HuH-7 (cell line): ENCODE measurements at places on chromosomes 3 and 15.

- no peak for DNase-seq
These were observed 32.0 kb upstream of the APEH start for GRCh38 chr3:49641921-49642707.

DNA sequence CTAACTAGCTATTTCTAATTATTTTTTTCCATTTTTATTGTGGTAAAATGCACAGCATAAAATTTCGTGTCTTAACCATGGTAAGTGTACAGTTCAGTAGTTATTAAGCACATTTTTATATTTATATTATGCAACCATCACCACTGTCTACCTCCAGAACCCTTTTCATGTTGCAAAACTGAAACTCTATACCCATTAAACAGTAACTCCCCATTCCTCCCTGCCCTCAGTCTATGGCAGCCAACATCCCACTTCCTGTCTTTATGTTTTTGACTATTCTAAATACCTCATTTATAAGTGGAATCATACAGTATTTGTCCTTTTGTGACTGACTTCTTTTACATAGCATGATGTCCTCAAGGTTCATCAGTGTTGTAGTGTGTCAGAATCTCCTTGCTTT is 25.5 kb downstream of the SLC35A5 start:
- DNase-seq, result no peak

GRCh38 chr3:98512576-98512975 is 10.1 kb downstream of the CLDND1 start:
- no peak for DNase-seq

GRCh38 chr3:43090238-43090637 is 15.6 kb downstream of the POMGNT2 start:
- no peak for DNase-seq

GRCh38 chr15:64000183-64000951 is 45.9 kb downstream of the DAPK2 start:
- no peak for DNase-seq

DNA sequence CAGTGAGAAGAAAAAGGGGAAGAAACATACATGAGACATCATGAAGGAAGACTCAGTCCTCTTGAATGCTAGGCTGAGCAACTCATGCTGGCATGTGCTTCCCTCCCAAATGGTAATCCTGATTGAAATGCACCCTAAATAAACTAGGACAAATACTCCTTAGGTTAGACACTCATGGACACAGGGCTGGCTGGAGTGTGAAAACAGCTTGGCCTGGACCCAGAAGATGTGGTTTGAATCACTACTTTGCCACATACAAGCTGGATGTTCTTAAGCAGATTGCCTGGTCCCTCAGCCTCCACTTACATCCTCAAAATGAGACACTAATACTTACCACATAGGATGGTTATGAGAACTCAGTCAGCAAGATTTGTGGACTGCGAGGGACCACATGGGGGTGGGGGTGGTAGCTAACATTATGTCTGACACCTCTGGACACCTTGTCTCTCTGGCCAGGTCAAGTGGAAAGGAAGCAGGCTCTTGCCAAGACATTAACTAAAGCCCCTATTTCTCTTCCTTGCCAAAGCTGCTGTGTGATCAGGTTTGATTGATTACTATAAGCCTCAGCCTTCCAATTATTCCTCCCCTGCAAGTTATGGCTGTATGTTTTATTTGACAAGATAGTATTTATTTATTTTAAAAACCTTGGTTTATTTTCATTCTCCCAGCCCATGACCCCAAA is 138.9 kb upstream of the SLC7A14 start:
- DNase-seq, result no peak

GRCh38 chr3:10982782-10983181 is 9.8 kb upstream of the SLC6A1 start:
- DNase-seq, result no peak

- no peak for DNase-seq
These were observed 207.0 kb upstream of the DCBLD2 start for GRCh38 chr3:99108508-99108907.

GRCh38 chr3:115381931-115382330 is 234.8 kb upstream of the ZBTB20 start:
- DNase-seq, result no peak
